Activated CD8-positive, alpha-beta memory T cell treated with anti-CD3 and anti-CD28 coated beads for 1 hour (primary cell): ENCODE measurements at places on chromosomes 3 and 15.

GRCh38 chr3:146124126-146124801 lies 36.7 kb downstream of the PLOD2 start:
- no peak for DNase-seq

GRCh38 chr3:170473358-170473757 lies 54.7 kb downstream of the CLDN11 start:
- no peak for DNase-seq

- no peak for DNase-seq
Observed at GRCh38 chr15:55917881-55918296, 75.5 kb downstream of the NEDD4 start.

GRCh38 chr15:34717729-34718128 lies 37.1 kb downstream of the GJD2 start:
- DNase-seq = no peak

- peak; percentile 52 for DNase-seq
Observed at GRCh38 chr3:157130467-157131251, 29.3 kb downstream of the CCNL1 start.

GRCh38 chr3:18027161-18027939 lies 284.9 kb upstream of the TBC1D5 start:
- no peak for DNase-seq

DNA sequence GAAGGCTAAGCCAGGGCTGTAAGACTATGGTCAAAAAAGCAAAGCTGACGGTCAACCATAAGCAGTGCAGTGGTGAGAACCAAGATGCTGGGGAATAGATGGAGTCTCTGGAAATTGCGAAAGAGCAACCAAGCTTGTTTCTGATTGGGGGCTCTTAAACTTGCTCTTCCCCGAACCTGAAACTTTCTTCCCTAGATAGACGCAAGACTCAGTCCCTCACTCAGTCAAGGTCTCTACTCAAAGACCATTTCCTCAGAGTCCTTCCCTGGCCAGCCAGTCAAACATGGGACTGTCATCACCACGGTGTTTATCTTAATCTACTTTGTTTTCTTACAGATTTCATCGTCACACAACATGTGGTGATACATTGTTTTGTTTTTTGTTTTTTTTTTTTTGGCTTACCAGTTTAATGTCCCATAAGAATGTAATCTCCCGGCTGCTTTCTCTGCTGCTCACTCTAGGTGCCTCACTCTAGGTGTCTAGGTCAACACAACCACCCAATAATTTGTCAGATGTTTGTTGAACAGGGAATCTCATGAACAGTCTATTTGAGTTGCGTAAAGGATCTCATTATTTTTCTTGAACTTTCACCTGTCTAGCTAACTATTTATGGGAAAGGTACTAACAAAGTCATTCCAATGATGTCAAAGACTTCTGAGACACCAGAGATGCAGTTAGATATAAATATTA lies 495.4 kb downstream of the FOXP1 start:
- DNase-seq = no peak

GRCh38 chr15:63181648-63182047 lies 7.8 kb upstream of the RAB8B start:
- no peak for DNase-seq

DNA sequence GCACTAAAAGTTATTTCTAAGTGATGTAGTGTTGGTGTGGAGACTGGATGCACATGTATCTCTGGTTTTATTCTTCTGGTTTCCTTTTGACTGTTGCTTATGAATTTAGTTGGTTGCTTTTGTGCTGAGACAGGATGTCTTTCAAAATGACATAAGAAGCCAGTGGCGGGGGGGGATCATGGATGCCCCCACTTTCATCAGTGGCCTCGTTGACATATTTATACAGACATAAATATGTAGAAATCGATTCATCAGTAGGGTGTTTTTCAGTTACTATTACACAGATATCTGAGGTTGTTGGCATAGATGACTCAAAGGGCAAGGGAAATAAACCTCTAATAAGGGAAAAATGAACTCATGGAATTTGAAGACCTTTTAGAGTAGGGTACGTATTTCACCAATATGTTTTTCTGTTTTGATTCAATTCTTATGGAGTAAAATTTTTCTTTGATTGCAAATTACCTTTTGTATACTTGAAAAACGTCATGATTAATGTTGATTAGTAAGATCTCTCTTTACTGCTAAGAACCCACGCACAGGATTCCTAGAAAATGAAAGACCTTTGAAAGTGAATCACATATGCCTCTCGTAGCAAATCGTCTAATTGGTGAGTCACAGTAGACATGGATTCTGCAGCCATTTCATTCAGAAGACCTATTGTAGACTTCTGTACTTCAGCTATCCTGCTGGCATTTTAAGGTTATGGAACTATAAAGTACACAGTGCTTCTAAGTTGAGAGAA lies 97.4 kb upstream of the RBMS3 start:
- no peak for DNase-seq

DNA sequence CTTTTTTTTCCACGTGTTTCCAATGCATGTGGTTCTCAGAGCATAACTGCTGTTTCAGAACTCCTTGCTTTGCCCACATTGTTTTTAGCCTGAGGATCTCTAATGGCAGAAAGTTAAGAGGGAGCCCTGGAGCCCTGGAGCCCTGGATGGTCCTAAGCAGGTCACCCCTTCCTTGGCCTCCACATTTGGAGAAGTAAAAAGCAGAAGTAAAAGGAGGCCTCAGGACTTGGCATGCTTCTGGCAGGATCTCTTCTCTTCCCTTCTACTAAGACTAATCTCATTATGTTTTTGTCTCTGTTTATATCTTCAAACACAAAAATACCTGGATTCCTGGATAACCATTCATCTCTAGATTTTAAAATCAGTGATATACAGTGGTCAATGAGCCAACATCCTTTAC lies 50.1 kb downstream of the P2RY1 start:
- no peak for DNase-seq

- DNase-seq = no peak
Observed at GRCh38 chr15:89208256-89208655, 13.1 kb downstream of the RLBP1 start.

- DNase-seq = no peak
Observed at GRCh38 chr3:146187334-146187950, 26.5 kb upstream of the PLOD2 start.

- no peak for DNase-seq
Observed at GRCh38 chr3:39593341-39593740, 125.9 kb downstream of the MOBP start.

DNA sequence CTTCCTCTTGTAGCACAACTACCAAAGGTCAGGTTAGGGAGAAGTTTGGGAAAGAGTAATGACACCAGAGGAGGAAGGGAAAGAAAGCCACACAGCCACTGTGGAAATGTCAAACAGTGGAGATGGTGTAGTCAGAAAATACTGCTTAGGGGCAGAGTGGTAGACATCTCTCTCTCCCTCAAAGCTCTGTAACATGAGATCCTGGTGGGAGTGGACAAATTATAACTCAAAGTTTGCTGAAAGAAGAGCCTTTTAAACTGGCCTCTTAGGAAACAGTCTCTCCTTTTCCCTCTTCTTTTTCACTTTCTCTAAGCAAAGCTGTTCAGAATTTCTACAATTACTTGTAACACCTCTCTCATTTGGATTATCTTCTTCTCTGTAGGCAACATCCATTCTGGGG lies 55.8 kb downstream of the LRRN1 start:
- DNase-seq = no peak

DNA sequence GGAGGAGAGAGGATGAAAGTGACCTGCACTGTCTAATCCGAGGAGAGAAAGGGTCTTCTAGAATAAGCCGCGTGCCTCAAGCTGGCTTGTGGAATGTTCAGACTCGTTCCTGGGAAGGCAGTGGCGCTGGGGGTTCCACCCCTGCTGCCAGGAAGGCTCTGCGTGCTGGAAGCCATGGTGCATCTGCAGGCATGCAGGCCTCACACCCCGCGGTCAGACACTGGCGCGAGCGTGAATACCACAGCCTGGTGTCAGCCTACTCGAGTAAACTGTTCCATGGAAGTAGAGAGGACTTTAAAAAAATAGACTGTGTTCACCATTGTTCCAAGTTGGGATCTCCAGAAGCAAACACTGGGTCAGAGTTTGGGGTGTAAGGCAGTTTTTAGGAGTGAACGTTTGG lies 25.9 kb upstream of the GABRG3 start:
- DNase-seq = no peak

- DNase-seq = no peak
Observed at GRCh38 chr3:185822221-185823000, 2.4 kb downstream of the IGF2BP2 start.
